Smooth muscle cell of the pulmonary artery (primary cell): ENCODE measurements at places on chromosomes 12 and 14. TPM values are rescaled to one million over a fixed set of nuclear protein-coding genes. Genes with fewer than 3 reads are reported as not detected.

Gene TAS2R46
- total RNA-seq = 2.6 and 4.8 TPM in 2 replicates

Gene CDKL1
- total RNA-seq = 5.7 and 30.3 TPM in 2 replicates

Gene FAR2
- 2.9 and 10.7 TPM in 2 replicates for total RNA-seq

Gene TMEM52B
- 0.07 TPM in 1 of 2 replicates, not detected in the other for total RNA-seq

Gene ADAMTS20
- total RNA-seq = not detected in 2 replicates

Gene SIX4
- 10.9 and 14.8 TPM in 2 replicates for total RNA-seq

Gene NOVA1
- 3.8 and 4.8 TPM in 2 replicates for total RNA-seq

Gene CD163
- total RNA-seq = not detected in 2 replicates

Gene BCL2L14
- not detected in 2 replicates for total RNA-seq

Gene NRL
- 0.65 and 0.96 TPM in 2 replicates for total RNA-seq

Gene LTBP2
- total RNA-seq = 517 and 605 TPM in 2 replicates

Gene KRT82
- total RNA-seq = not detected in 2 replicates

Gene GSG1
- 0.07 and 0.39 TPM in 2 replicates for total RNA-seq

Gene KRT75
- not detected in 2 replicates for total RNA-seq

Gene GSC
- 0.46 TPM in 1 of 2 replicates, not detected in the other for total RNA-seq

Gene NT5DC3
- total RNA-seq = 8.3 and 12.8 TPM in 2 replicates

Gene CFAP54
- total RNA-seq = 1.8 and 2.6 TPM in 2 replicates

Gene CLEC6A
- not detected in 2 replicates for total RNA-seq

Gene ITPK1
- total RNA-seq = 23.3 and 31.7 TPM in 2 replicates

Gene STRAP
- 87.3 and 99.1 TPM in 2 replicates for total RNA-seq

Gene TNS2
- 38.4 and 61.1 TPM in 2 replicates for total RNA-seq

Gene TMTC1
- total RNA-seq = 43.8 and 93.0 TPM in 2 replicates

Gene JPH4
- total RNA-seq = not detected in 2 replicates

Gene ANG
- 6.8 and 8.1 TPM in 2 replicates for total RNA-seq

Gene CD27
- total RNA-seq = not detected in 2 replicates

Gene GPR162
- 2.7 and 6.6 TPM in 2 replicates for total RNA-seq

Gene DTX1
- total RNA-seq = 0.03 TPM in 1 of 2 replicates, not detected in the other

Gene LGMN
- total RNA-seq = 77.6 and 104 TPM in 2 replicates

Gene KRT6C
- 0.07 TPM in 1 of 2 replicates, not detected in the other for total RNA-seq

Gene TAMALIN
- 2.7 and 5.0 TPM in 2 replicates for total RNA-seq

Gene RIMBP2
- total RNA-seq = not detected in 2 replicates

Gene PLCZ1
- not detected in 2 replicates for total RNA-seq

Gene GTF2A1
- total RNA-seq = 48.4 and 53.0 TPM in 2 replicates

Gene GPRC5A
- total RNA-seq = 16.7 and 56.1 TPM in 2 replicates

Gene EP400
- total RNA-seq = 15.2 and 20.2 TPM in 2 replicates

Gene TAS2R7
- total RNA-seq = not detected in 2 replicates

Gene FLRT2
- 7.9 and 29.4 TPM in 2 replicates for total RNA-seq

Gene BEST3
- total RNA-seq = not detected in 2 replicates

Gene NR4A1
- total RNA-seq = 5.9 and 7.5 TPM in 2 replicates

Gene AKAP5
- total RNA-seq = 0.20 and 0.56 TPM in 2 replicates

Gene PTGER2
- 3.8 and 8.2 TPM in 2 replicates for total RNA-seq

Gene TPH2
- total RNA-seq = not detected in 2 replicates

Gene CYP27B1
- 0.20 and 0.79 TPM in 2 replicates for total RNA-seq

Gene CEP290
- total RNA-seq = 11.0 and 13.8 TPM in 2 replicates

Gene NANOG
- not detected in 2 replicates for total RNA-seq

Gene CBLN3
- 3.5 and 4.2 TPM in 2 replicates for total RNA-seq

Gene POTEM
- total RNA-seq = not detected in 2 replicates

Gene EML1
- total RNA-seq = 59.8 and 93.1 TPM in 2 replicates

Gene FAM90A1
- 0.13 TPM in 1 of 2 replicates, not detected in the other for total RNA-seq

Gene LTBR
- 80.0 and 101 TPM in 2 replicates for total RNA-seq

Gene MAP1LC3B2
- 0.52 and 0.89 TPM in 2 replicates for total RNA-seq

Gene SLC25A21
- 0.26 and 0.39 TPM in 2 replicates for total RNA-seq
